ENCODE measurements at places on chromosomes 11 and 22. TPM values are rescaled to one million over a fixed set of nuclear protein-coding genes. Genes with fewer than 3 reads are reported as not detected.

KLHDC7B gene
- not detected for total RNA-seq

- no peak for DNase-seq
Observed at GRCh38 chr11:17021511-17021910, 7.3 kb upstream of the PLEKHA7 start.

MLC1 gene
- not detected for total RNA-seq

KRTAP5-7 gene
- not detected for total RNA-seq

DNA sequence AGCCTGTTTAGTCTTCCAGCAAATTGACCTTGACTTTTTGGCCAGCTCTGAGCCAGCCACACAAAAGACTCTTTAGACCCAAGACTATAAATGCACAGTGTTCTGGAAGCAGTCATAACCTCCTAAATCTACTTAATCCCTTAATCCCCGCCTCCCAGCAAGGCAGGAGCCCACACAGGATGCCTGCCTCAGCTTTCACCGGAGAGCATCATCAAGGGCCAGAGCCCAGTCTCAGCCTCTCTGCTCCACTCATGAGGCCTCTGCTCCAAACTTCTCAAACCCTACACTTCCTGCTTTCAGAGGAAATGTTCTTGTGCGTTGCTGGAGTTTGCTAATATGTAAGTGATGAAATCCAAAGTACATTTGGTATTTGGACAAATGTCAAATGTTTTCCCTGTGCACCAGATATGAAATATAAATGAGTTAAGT lies 57.9 kb upstream of the FSHB start:
- DNase-seq = no peak

ANO5 gene
- total RNA-seq = 13.4 TPM

BIK gene
- total RNA-seq = not detected

- DNase-seq = no peak
Observed at GRCh38 chr11:126585388-126585773, 229.9 kb downstream of the ST3GAL4 start.

AQP11 gene
- total RNA-seq = 0.69 TPM

NAALAD2 gene
- 0.78 TPM for total RNA-seq

MMP12 gene
- not detected for total RNA-seq

PDE3B gene
- 19.8 TPM for total RNA-seq

EML3 gene
- 33.6 TPM for total RNA-seq

DNA sequence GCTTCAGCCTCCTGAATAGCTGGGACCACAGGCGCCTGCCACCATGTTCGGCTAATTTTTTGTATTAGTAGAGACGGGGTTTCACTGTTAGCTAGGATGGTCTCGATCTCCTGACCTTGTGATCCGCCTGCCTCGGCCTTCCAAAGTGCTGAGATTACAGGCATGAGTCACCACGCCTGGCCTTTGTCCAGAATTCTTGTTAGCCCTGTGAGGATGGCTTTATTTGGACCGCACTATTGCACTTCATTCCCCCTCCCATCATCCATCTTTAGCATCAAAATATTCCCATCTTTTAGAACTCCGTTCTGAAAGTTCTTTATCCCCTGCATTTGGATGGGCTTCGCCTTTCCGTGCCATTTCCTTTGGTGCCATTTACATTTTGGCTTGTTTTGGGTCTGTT lies 2.6 kb downstream of the SAMM50 start:
- DNase-seq = no peak

DNA sequence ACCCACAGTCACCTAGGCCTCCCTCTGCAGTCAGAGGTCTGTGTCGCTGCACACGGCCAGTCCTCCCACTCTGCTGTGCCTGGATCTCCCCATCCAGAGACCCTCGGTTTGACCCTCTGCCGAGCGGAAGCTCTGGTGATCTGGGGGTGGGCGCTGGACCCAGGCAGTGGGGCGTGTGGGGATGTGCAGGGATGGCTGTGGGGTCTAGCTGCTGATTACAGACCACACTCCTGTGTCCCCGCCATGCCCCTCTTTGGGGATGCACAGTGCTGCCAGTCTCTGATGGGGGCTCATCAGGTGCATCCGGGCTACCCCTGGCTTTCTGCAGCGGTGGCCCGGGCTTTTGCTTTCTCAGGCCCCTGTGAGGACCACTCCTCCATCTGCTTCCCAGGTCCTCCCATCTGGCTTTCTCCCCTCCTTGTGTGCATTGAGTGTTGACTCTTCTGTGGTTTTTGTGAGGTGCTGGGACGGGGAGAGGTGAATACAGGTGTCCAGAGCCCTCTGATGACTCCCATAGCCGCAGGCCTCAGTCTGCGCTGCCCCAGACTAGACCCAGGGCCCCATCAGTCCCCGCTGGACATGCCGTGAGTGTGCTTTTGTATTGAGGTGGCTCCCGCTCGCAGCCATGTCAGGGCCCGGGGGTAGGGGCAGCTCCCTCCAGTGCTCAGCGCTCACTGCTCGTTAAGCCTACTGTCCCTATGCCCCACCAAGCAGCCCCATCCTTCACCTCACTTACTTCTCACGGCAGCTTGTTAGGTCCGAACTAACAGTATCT lies 251.6 kb downstream of the TBC1D22A start:
- DNase-seq = no peak

GRCh38 chr11:111694851-111695250 lies 71.3 kb downstream of the PPP2R1B start:
- DNase-seq = no peak

CSF2RB gene
- 4.6 TPM for total RNA-seq

DNA sequence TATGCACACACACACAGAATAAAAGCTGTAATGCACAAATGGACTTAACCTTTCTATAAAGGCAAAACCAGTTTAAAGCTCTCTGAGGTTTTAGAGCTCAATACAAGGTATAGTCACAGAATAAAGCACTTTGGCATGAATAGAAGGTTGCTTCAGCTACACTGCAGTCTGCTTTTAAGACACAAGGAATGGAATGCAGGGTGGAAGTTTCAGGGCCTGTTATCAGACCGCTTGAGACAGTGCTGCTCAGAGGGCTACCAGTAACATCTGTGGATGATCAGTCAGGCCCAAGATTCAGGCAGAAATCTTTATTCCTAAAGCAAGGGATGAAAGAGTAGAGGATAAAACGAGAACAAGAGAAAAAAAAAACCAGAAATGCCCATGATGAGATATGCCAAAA lies 46.7 kb downstream of the CD44 start:
- no peak for DNase-seq

INPP5J gene
- 1.3 TPM for total RNA-seq

DNA sequence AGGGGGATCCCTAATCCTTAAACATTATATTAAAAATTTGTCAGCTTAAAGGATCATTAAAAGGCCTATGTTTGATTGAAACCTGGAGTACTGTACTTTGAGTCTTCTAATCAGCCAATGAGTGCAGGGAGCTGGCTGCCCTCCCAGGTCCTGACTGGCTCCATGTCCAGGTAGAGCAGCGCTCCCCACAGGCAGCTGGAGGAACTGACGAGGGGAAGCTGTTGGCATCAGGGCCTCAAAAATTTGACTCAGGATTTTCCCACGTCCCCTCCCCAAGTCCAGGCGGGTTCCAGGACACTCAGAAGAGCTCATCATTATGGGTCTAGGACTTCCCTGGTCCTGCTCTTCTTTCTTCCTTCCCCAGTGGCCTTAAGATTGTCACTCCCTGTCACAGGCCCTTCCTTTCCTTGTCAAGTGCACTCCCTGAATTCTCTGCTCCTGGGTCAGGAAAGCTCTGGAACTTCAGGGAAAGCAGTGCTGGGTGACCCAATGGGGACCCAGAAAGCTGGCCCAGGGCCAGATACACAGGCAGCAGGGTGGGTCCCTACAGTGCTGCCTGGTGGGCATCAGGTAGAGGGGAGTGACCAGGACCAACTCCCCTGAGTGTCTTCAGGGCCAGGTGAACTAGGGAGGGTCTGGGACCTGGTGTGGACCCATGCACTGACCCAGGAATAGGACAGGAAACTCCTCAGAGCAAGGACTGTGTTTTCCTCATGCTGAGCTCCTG lies 65.5 kb downstream of the GGTLC2 start:
- DNase-seq = no peak

PRODH gene
- 5.8 TPM for total RNA-seq

GRCh38 chr11:97893612-97894011 lies 1127.1 kb upstream of the CNTN5 start:
- DNase-seq = no peak

- DNase-seq = no peak
Observed at GRCh38 chr11:116842117-116842516, 4.7 kb upstream of the APOA1 start.

- DNase-seq = no peak
Observed at GRCh38 chr11:119723243-119723951, 5.6 kb downstream of the NECTIN1 start.

GRCh38 chr11:103586756-103587155 lies 449.7 kb upstream of the DDI1 start:
- no peak for DNase-seq

OR4D10 gene
- total RNA-seq = not detected

DNA sequence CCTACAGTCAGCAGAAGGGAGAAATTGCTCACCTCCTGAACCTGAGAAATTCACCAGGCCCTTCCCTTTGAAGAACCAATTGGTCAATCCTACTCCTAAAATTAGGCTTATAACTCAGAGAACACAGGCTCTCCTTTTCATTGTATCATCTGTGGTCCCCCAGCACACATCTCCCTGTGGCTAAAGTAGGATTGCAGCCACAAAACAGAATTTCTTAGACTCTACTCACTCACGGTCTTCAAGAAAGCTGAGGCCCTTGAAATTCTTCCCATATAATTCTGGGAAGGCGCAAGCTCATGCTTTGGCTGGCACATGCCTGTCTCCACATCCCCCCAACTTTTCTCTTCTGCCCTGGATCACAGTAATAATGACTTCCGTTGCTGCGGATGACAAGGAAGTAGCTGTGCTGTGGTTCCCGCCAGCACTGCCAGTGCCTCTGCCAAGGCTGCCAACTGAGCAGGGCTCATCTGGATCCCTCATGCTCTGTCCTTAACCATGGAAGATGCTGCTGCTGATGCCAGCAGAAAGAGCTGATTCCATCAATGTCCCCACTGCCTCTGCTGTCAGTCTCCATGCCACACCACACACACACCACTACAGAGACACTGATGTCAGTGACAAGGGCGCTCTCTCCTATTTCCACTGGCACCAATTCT lies 200.6 kb upstream of the POU2AF2 start:
- no peak for DNase-seq

DERL3 gene
- not detected for total RNA-seq

- DNase-seq = no peak
Observed at GRCh38 chr11:81112718-81113117, 1620.9 kb downstream of the FAM181B start.

ELFN2 gene
- 0.17 TPM for total RNA-seq

DNA sequence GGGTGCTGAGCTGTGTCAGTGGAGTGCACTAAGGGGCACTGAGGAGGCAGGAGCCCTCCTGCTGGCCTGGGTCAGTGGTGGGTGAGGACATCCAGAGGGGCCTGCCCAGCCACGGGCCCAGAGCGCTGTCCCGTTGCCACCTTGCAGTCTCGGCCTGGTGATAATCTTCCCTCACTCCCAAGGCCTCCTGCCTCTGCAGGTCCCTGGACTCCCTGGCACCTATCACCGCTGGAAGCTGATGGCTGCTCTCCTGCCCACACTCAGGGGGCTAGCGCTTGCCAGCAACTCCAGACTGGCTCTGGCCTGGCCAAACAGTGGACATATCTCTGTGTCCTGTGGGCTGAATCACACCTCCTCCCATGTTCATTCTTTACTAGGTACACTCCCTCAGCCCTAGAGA lies 86.5 kb upstream of the PITPNB start:
- no peak for DNase-seq

DNA sequence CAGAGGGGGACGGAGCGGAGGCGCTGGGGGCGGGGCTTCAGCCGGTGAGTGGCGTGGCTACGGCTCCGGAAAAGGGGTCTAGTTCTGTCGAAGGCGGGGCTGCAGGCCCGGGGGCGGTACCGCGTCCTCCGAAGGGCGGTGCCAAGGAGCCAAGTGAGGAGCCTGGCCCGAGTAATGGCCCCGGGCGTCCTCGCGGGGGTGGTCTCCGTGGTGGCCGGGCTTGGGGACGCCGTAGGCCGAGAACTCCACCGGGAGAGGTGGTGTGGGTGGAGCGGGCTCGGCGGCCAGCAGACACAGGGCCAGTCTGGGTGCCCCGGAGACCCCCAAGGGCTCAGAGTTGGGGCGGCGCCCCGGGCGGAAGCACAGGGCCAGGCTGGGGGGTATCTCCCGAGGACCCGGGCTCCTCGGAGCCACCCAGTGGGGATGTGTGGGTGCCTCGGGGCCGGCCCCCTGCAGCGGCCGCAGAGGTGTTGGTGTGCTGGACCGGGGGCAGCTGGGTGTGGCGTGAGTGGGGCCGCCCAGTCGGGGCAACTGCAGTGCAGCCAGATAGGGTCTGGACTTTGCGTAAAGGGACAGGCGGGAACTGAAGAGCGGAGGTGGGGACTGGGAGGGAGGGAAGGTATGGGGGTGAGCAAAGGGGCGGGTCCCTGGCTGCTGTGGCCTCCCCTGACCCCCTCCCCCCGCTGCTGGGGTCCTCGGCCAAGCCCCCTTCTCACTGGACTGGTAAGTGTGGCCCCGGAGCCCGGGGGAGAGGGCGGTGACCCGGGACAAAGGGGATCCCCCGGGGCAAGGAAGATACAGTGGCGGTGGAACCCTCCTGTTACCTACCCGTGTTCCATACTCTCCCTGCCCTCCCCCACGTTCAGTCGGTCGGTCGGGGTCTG lies 838 bp downstream of the FKBP2 start:
- no peak for DNase-seq

- no peak for DNase-seq
Observed at GRCh38 chr11:13927481-13927880, 35.0 kb upstream of the SPON1 start.

DNA sequence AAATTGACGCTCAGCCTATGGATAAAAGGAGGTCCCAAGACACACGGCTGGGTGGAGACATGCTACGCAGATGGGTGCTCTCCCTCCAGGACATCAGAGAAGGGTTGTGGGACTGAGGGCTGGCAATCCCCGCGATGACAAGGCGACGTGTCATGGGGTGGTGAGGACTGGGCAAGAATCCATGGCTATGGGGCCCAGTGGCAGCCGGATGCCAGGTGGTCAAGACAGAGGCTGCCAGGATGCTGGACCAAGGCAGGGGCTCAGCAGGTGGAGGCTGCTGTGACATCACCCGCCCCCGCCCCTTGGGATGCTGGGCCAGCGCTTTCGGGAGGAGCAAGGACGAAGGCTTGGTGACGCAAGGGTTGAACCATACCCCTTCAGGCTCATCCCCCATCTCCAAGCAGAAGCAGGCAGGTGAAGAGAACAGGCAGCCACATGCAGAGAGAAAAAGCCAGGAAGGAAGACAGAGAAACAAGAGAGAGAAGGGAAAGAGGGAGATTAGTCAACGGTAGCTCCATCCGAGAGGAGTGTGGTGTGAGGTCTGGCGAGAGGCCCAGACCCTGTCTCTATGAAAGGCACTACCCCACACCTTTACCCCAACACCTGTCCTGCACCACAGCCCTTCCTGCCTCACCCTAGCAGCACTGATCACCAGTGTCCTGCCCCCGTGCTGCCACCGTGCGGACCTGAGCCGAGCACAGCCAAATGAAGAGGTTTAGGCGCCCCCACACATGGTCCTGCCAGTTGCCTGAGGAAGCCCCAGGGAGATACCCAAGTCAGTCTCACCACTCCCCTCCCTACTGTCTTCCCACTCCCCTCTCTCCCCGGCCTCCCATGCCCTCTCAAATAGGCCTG lies 24.1 kb upstream of the RASL10A start:
- DNase-seq = no peak
